ENCODE measurements at places on chromosomes 5 and 9.

DNA sequence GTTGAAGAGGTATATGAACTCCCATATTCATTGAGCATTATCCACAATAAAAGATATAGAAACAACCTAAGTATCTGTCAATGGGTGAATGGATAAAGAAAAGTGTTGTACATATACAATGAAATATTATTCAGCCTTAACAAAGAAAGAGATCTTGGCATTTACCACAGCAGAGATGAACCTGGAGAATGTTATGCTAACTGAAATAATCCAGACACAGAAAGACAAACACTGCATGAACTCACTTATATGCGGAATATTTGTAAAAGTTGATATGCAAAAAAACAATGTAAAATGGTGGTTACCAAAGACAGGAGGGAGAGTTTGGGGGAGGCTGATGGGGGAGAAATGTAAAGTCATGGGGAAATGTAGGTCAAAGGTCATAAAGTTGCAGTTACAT is 278.7 kb downstream of the ZNF608 start:
- DNase-seq, result no peak

GRCh38 chr5:4083591-4084337 is 488.1 kb downstream of the IRX1 start:
- no peak for DNase-seq

- no peak for DNase-seq
These were observed 170.5 kb downstream of the NNT start for GRCh38 chr5:43773478-43773844.

- no peak for DNase-seq
These were observed 26.7 kb upstream of the FCN1 start for GRCh38 chr9:134944351-134944802.

DNA sequence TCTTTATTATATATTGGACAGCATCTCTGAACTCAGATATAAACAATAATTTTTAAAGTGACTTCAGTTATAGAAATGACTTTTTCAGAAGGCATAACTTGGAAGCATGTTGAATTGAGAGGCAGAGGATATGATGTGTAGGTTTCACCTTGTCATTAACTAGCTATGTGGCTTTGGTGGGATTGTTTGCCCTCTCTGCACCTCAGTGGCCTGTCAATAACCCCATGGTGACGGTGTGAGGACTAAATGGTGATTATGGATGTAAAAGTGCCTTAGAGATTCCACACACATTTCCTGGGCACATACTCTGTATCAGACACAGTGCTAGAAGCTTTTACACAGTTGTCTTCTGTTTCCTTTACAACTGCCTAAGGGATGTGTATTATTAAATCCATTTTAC is 234.9 kb upstream of the TRIM32 start:
- no peak for DNase-seq

GRCh38 chr9:89442501-89442978 is 55.4 kb downstream of the SEMA4D start:
- DNase-seq, result no peak

GRCh38 chr5:32251871-32252458 is 60.8 kb downstream of the MTMR12 start:
- no peak for DNase-seq

GRCh38 chr9:2621722-2622460 is at the start of gene VLDLR:
VLDLR (plus strand) TSS chr9:2621787; CDS start chr9:2622190, 403 bp downstream.
- DNase-seq, result no peak
